B cell (primary cell): ENCODE measurements at places on chromosomes 2 and 18. TPM values are rescaled to one million over a fixed set of nuclear protein-coding genes. Genes with fewer than 3 reads are reported as not detected.
A peak's percentile ranks its signal among the peaks of the same experiment; 100 is the strongest.

The CD207 gene
- total RNA-seq, result not detected in 2 replicates

The SIX3 gene
- total RNA-seq, result not detected in 2 replicates

The DSG1 gene
- not detected in 2 replicates for total RNA-seq

The PSMD14 gene
- total RNA-seq, result 24.9 and 27.0 TPM in 2 replicates

The HOXD8 gene
- not detected in 2 replicates for total RNA-seq

The TUBA3E gene
- not detected in 2 replicates for total RNA-seq

The HS6ST1 gene
- total RNA-seq, result 22.7 and 25.1 TPM in 2 replicates

The GREB1L gene
- not detected in 2 replicates for total RNA-seq

GRCh38 chr2:227817850-227818674 is 4.4 kb downstream of the CCL20 start:
- no peak for DNase-seq

DNA sequence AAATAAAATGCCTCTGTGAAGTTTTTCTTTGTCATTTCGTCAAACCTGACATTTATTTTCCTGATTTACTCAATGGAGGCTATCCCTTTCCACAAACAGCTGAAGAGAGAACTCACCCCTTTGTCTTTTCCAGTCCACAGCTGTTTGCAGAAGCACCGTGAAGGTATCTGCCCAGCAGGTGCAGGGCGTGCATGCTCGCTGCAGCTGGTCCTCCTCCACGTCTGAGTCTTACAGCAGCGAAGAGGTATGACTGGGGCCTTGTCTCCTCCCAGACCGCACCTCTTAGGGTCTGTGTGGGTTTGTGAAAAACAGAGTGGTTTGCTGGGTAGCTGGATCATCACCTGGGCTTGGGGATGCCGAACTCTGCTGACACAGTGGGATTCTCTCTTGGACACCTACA is 9.7 kb downstream of the SPP2 start:
- no peak for DNase-seq

DNA sequence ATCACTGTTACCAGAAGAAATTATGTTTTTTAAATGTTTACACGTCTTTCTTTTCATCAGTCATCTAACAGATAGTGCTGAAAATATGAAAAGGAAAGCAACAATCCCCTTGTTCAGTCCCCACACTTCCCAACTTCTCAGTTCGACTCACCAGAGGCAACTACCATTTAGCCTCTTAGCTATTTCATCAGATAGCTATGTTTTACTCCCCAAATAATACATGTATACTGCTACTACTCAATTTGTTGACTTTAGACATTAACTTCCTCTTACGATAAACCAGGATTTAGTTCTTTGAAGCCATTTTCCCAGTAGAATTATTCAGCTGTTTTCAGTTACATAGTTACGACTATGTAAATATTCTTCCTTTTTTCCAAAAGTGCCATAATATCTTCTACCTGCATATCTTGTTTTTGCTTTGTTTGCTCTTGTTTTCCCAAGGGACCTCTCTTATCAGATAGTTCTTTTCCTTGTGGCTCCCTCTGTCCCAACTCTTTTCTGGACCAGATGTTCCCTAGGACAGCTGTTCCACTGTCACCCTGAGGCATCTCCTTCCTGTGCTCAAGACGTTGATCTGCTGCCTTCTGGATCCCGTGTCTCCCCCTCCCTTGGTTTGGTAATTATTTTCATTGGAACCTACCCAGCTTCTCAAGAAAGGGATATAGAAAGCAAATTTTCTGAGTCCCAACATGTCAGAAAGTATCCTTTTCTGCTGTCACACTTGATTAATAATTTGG is 289.3 kb upstream of the TANK start:
- DNase-seq, result no peak

DNA sequence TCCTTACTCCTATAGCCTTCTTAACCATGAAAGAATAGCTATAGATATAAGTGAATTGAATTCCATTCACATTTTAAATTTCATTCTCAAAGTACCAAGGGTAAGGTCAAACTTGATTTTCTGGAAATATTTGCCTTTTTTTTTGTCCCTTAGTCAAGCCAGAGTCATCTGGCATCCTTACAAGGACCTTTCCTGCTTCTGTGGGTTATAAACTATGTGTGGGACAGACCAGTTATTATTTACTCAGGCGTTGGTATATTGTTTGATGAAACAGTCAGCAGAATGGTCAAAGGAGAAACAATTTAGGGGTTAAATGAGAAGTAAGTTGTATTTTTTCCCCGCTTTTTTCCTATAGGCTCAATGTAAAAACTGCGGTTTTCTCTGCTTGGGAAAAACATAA is 1103.2 kb upstream of the ZEB2 start:
- DNase-seq, result no peak

DNA sequence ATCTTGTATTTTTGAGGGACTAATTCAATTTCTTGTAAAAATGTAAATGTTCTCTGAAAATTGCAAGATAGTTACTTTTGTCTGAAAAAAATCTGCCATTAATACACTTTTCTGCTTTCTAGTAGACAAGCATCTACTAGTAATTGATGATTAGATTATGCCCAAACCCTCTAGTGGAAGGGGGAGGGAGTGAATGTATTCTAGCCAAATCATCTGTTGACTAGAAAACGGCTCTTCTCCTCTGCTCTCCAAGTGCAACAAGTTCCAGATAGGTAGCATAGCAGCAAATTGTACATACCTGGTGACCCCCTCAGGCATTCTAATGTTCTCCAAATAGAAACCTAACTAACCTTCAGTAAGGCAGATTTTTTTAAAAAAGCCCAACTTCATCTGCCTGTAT is 58.6 kb downstream of the RELCH start:
- no peak for DNase-seq

- DNase-seq, result no peak
These were observed 10.0 kb downstream of the DDX1 start for GRCh38 chr2:15601681-15602080.

DNA sequence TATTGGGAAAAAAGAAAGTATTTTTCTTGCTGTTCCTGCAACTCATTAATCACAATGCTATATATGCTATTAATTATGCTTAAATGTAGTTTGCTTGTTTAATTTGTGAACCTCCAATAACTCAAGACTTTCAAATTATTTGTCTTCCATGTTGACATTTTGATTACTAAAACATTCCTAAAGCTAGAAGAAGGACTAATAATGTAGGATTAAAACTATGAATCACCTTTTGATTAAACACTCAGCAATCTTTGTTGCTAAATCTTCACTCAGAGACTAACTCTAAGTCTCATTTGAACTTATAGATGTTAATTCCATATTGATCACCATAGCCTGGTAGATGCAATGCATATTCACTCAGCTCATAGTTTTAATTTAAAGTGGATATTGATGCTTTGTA is 524.6 kb upstream of the ZEB2 start:
- no peak for DNase-seq

DNA sequence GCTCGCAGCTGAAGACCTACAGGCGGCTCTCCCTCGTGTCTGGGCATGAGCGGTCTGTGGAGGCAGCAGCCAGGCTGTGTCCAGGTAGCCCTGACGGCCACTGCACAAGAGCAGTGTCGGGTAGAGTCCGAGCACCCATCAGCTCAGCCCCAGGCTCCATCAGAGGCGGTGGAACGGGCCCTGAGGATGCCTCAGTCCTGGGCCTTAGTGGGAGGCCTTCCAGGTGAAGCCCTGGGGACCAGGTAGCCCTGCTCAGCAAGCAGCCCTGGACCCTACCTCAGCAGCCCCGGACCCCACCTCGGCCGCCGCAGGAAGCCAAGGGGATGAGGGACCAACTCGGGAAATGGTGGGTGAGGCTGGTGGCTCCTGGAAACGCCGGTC is 21.3 kb upstream of the KLF11 start:
- no peak for DNase-seq

DNA sequence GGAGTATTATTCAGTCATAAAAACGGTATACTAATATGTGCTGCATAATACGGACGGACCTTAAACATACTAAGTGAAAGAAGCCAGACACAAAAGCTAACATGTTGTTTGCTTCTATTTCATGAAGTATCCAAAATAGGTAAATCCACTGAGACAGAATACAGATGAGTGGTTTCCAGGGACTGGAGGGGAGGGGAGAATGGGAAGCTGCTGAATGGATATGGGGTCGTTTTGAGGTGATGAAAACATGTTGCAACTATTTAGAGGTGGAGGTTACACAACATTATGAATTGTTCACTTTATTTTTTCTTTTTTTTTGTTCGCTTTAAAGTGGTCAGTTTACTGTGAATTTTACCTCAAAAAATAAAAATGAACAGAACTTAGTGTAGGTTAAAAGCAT is 52.9 kb downstream of the RAB10 start:
- no peak for DNase-seq

DNA sequence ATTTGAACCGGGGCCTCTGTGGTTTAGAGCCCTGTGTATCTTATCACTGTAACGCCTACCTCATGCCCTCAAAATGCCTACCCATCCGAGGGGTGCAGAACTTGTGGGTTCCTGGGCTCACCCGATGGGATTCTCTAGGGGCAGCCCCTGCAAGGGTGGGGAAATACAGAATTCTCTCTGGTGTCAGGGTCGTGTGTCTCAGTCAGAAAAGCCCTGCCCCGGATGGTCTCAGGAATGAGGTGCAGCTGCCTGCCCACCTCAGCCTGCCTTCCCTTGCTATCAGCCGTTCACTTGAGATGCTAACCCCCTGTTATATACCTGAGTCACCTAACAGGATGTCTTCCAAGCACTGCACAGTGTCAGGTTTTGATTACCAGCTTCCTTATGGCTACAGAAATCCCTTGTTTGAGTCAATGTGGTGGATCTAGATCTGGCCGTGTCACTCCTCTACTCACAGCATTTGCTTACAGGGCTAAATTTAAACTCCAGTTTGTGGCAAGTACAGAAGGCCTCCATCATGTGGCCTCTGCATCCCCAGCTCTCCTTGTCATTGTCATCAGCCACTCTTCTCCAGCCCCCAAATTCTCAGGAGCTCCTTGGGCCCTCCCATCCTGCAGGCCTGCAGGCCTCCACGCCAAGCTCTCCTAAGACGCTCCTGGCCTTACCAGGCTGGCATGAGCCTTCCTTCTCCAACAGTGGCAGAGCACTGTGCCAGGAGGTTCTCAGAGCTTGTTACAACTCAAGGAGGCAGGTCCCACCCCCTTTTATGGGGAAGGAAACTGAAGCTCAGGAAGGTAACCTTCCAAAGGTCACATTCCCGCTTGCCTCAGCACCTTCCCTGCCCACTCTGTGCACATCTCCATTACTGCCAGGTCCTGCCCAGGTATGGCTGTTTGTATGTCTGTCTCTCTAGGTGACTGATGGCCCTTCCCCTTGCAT is 14.3 kb upstream of the MAP3K2 start:
- DNase-seq, result no peak

- DNase-seq, result no peak
These were observed 165.6 kb downstream of the KLHL29 start for GRCh38 chr2:23550553-23550952.

DNA sequence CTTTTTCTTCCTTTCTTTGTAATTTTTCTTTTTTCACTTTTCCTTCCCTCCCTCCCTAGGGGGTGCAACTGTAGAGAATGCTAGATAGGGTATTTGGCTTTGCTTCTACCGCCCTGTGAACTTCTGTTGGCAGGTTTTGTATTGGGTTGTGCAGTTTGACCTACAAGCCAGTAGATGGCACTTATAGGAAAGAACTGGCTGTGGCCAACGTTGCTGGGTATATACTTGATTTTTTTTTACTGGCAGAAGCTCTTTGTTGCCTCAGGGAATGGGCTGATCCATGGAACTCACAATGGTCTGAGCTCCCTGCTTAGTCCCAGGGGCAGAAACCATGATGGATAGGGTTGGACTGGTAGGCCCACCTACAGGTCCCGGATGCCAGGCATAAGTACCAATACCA is 1019.5 kb upstream of the LRRTM1 start:
- DNase-seq, result no peak

- DNase-seq, result no peak
These were observed 5.2 kb upstream of the SIGLEC15 start for GRCh38 chr18:45820106-45820745.

- no peak for DNase-seq
These were observed 24.0 kb upstream of the CREB1 start for GRCh38 chr2:207505728-207506127.

DNA sequence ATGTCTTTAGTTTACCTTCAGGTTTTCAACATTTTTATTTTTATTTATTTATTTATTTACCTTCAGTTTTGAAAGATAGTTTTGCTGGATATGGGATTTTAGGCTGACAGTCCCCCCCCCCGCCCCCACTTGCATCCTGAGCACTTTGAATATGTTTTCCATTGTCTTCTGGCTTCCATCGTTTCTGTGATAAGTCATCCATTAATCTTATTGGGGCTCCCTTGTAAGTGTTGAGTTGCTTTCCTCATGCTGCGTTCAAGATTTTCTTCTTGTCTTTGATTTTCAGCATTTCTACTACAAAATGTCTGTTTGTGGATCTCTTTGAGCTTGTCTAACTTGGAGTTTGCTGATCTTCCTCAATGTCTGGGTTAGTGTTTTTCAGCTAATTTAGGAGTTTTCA is 19.4 kb upstream of the LDLRAD4 start:
- DNase-seq, result no peak

GRCh38 chr18:63438181-63438580 is 15.9 kb upstream of the VPS4B start:
- DNase-seq, result no peak

DNA sequence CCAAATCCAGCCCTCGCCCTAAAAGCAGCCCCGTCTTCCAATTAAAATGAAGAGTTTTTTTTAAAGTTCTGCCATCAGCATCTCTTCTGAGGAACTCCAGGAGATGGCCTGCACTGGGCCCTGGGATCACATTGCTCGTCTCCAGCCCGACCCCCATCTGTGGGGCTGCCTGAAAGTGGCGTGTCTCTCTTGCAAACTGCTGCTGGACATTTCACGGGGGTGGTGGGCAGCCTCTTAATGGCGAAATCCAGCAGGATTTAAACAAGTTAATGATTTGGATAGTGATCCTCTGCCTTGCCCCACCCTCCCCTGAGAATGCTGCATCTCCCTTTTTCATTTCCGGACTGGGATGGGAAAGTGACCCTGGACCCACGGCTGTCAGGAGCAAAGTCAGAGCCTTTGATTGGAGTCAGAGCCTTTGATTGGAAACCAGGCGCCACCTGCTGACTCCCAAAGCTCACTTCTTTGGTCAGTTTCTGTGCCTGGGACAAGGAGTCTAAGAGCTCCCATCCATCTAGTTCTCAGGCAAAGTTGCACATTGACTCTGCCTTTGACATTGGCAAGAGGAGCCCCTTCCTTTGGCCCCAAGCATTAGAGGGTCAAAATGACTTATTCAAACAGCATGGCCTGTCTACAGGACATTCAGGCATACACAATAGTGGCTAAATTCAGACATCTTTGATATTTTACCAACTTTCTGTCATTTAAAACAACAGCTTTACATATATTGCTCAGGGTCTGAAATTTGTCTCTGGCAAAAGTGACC is 155.2 kb downstream of the SH3BP4 start:
- DNase-seq, result peak; percentile 53

GRCh38 chr2:19769513-19769912 is 132.3 kb downstream of the TTC32 start:
- no peak for DNase-seq

- no peak for DNase-seq
These were observed 44.1 kb upstream of the NDUFV2 start for GRCh38 chr18:9058406-9058805.
